Suprapubic skin (tissue), 4 donors: ENCODE measurements at places on chromosomes 1 and 21. TPM values are rescaled to one million over a fixed set of nuclear protein-coding genes. Genes with fewer than 3 reads are reported as not detected.

Gene KRTAP7-1
- 57.8 TPM for total RNA-seq

Gene PPIH
- total RNA-seq = 34.4 TPM

Gene CCDC27
- not detected for total RNA-seq

Gene AK5
- 1.1 TPM for total RNA-seq

Gene HSD3B1
- 2.9 TPM for total RNA-seq

Gene TLCD4
- 5.5 TPM for total RNA-seq

Gene KCNA10
- total RNA-seq = not detected

Gene TFF2
- total RNA-seq = not detected

GRCh38 chr1:241839369-241839979 lies 8.5 kb upstream of the EXO1 start:
- H3K4me1 ChIP-seq = no peaks in the 10 kb centered on the region
- H3K27ac ChIP-seq = no peak overlapping the region

DNA sequence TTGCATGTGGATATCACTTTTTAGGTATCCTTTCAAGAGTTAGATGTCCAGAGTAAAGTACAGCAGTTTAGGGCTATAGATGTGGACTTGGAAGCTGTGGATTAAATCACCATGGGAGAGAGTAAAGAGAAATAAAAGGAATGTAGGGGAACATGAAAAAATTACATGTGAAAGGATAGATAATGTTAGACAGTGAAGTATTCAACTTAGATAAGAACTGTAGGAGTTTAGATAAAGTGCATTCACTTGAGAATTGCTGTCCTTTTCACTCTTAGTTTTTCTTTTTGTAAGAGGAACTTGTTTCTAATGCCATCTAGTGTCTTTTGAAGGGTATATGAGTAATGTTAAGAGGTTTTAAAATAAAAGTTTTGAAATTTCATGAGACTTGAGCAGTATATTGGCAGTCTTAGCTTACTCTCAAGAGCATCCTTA lies 40.1 kb downstream of the MAST2 start:
- no peak overlapping the region for H3K4me3 ChIP-seq
- no peak overlapping the region for H3K27ac ChIP-seq
- no peaks in the 10 kb centered on the region for H3K4me1 ChIP-seq
- H3K36me3 ChIP-seq = no peaks in the 10 kb centered on the region
- no peak for DNase-seq

DNA sequence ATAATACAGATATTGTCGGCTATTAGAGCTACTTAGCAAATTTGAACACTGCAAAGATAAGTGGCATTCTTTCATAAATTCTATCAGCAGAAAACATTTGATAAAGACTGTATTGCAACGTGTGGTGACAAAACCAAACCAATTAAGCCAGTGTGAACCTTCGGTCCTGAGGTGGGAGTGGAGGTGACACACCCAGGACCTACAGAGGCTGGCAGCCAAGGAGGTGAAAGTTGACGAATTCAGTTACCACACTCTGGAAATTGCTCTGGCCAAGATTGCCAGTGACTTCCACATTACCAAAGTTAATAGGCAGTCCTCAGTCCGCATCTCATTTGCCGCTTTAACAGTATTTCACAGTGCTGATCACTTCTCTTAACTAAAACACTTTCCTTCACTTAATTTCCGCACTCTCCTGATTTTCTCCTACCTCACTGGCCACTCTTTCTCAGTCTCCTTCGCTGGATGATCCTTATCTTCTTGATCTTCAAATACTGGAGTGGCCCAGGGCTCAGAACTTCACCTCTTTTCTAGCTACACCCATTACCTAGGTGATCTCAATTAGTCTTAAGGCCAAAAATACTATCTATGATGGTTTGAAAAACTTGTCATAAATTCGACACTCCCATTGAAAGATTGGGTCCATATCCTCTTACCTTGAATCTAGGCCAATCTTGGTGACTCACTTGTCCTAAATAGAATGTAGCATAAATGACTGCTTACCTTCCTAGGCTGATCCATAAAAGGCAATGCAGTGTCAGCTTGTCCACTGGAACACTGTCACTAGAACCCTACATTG lies 5.1 kb upstream of the CDC42BPA start:
- no peaks in the 10 kb centered on the region for H3K36me3 ChIP-seq
- no peak overlapping the region for H3K4me3 ChIP-seq
- DNase-seq = no peak
- no peaks in the 10 kb centered on the region for H3K4me1 ChIP-seq
- no peak overlapping the region for H3K27ac ChIP-seq
- no peaks in the 10 kb centered on the region for H3K27me3 ChIP-seq

GRCh38 chr1:81186261-81186660 lies 614.5 kb upstream of the ADGRL2 start:
- no peak for DNase-seq
- no peaks in the 10 kb centered on the region for H3K36me3 ChIP-seq
- no peak overlapping the region for H3K27ac ChIP-seq
- peaks cover 5% of the 10 kb centered on the region for H3K4me1 ChIP-seq

DNA sequence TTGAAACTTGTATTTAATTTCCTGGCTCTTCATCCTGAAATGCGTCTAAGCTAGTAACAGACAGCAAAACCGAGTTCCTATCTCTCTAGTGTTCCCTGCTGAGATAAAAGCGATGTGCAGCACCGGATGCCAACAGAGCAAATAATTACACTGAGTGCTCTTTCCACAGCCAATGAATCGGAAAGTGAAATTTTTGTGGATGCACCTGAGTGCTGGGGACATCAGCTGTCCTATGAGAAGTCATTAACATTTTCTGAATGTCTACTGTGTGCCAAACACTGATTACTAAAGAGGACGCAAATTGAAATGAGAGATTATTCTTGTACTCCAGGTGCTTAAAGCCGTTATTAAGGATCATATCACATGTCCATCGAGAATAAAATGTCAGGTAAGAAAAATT lies 278.0 kb downstream of the RGS7 start:
- no peak for DNase-seq
- H3K4me3 ChIP-seq = no peak overlapping the region
- no peak overlapping the region for H3K27ac ChIP-seq
- no peaks in the 10 kb centered on the region for H3K36me3 ChIP-seq
- no peaks in the 10 kb centered on the region for H3K4me1 ChIP-seq
- no peaks in the 10 kb centered on the region for H3K27me3 ChIP-seq

DNA sequence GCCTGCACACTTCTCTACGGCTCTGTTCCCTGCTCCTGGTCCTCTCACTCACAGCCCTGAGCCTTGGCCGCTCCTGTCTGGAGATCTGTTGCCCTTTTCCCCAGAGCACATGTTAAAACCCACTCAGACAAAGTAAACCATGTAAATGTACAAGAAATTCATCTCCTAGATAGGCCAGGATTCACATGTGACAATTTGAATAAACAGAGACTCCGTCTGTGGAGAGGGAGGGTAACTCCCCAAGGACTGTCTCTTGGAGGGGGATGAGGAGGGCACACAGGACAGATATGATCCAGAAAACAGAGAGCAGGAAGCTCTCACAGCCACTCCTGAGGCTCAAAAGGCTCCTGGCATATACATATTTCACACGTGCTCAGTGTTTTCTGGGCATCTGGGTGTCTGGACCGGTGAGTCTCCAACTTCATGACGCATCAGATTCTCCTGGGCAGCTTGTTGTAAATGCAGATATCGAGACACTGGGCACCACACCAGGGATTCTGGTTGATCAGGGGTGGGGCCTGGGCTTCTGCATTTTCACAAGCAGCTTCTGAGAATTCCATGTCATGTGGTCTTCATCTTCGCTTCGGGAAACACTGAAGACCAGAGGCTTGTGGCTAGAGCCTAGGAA lies 6.4 kb upstream of the KAZN start:
- H3K4me1 ChIP-seq = no peaks in the 10 kb centered on the region
- H3K4me3 ChIP-seq = no peak overlapping the region
- H3K27ac ChIP-seq = no peak overlapping the region
- H3K36me3 ChIP-seq = no peaks in the 10 kb centered on the region
- H3K27me3 ChIP-seq = peaks cover 11% of the 10 kb centered on the region
- no peak for DNase-seq

GRCh38 chr1:51736702-51737101 lies 119.8 kb downstream of the OSBPL9 start:
- H3K27ac ChIP-seq = no peak overlapping the region
- no peak for DNase-seq
- H3K4me3 ChIP-seq = no peak overlapping the region
- no peaks in the 10 kb centered on the region for H3K36me3 ChIP-seq
- no peaks in the 10 kb centered on the region for H3K27me3 ChIP-seq
- H3K4me1 ChIP-seq = peaks cover 33% of the 10 kb centered on the region

- no peak for DNase-seq
- no peak overlapping the region for H3K4me3 ChIP-seq
- no peaks in the 10 kb centered on the region for H3K27me3 ChIP-seq
- H3K27ac ChIP-seq = no peak overlapping the region
- no peaks in the 10 kb centered on the region for H3K36me3 ChIP-seq
These were observed 120.3 kb upstream of the ATP1A1 start for GRCh38 chr1:116252785-116253184.

- H3K4me1 ChIP-seq = peaks cover 46% of the 10 kb centered on the region
- no peaks in the 10 kb centered on the region for H3K27me3 ChIP-seq
- DNase-seq = no peak
- no peak overlapping the region for H3K27ac ChIP-seq
- no peaks in the 10 kb centered on the region for H3K36me3 ChIP-seq
These were observed 35.2 kb upstream of the SERBP1 start for GRCh38 chr1:67465375-67465774.

DNA sequence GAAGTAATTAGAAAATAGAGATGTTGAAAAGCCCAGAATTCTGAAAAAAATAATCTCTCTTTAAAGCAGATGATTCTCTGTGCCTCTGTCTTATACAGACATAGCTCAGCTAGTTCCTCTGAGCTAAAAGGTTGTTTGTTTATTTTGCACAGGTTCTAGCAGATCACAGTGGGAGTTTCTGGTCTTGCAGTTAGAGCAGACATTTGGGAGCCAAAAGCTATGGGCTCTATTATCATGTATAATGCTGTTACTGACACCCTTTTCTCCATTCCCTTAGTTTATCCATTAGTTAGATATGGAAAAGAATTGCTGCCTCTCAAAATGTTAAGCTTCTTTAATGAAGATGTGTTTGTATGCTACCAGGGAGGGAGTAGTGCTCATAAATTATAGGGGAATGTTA lies 20.5 kb upstream of the CD55 start:
- no peak overlapping the region for H3K4me3 ChIP-seq
- H3K27me3 ChIP-seq = no peaks in the 10 kb centered on the region
- no peaks in the 10 kb centered on the region for H3K36me3 ChIP-seq
- no peak overlapping the region for H3K27ac ChIP-seq
- no peak for DNase-seq

DNA sequence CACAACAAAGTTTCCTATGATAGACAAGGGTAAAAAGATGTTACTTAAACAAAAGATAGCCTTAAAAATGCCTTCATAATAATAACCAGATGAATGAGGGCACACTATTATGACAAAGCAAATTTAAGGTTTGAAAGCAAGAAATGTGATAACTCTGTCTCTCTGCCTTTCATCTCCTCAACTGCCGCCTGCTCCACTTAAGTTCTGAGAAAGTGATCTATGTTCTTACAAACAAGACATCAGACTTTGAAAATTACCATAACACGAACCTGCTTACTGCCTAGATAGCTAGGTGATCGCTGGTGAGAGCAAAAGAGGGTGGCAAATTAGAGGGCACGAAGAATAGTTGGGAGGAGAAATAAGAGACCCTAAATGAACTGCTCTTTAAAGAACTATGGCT lies 13.2 kb downstream of the C21orf91 start:
- no peak overlapping the region for H3K27ac ChIP-seq
- DNase-seq = no peak
- H3K4me3 ChIP-seq = no peak overlapping the region

DNA sequence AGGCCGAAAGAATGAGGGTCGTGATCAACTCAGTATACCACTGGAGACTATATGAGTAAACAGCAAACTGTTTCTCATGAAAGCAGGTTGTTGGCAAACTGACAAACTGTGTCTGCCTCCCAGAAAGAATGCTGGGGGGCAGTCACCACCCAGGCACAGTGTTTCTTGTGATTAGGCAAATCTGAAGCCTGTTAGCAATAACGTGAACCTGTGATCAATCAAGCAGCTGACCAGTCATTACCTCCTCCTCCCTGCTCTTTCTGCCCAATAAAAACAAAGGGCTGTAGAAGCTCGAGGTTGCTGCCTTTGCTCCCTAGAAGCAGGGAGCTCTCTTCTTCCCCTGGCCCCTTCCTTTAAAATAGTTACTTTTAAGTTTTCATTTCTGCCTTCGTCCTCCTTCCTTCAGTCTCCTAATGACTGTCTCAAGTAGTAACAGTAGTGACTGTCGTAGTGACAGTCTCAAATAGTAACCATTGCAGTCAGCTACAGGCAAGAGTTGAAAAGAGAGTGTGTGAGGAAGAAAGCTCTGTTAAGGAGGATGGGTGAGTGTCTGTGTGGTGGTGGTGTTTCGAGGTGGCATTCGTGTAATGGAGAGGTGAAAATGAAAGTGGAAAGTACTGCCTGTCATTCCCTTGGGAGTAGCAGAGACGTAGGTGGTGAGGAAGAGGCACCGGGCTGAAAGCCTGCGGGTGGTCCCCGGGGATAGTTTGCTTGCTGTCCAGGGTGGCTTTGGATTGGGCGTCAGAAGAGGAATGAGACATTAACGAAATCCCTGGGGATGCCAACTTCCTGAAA lies 14.5 kb downstream of the HHAT start:
- H3K4me3 ChIP-seq = peak overlapping the region; percentile 36
- no peak for DNase-seq
- no peaks in the 10 kb centered on the region for H3K27me3 ChIP-seq

GRCh38 chr1:226001963-226002666 lies 3.0 kb upstream of the SDE2 start:
- peak overlapping the region; percentile 22 for H3K4me3 ChIP-seq
- peak; percentile 92 for DNase-seq
- H3K36me3 ChIP-seq = no peaks in the 10 kb centered on the region
- H3K27me3 ChIP-seq = no peaks in the 10 kb centered on the region
- peak overlapping the region; percentile 87 for H3K27ac ChIP-seq

DNA sequence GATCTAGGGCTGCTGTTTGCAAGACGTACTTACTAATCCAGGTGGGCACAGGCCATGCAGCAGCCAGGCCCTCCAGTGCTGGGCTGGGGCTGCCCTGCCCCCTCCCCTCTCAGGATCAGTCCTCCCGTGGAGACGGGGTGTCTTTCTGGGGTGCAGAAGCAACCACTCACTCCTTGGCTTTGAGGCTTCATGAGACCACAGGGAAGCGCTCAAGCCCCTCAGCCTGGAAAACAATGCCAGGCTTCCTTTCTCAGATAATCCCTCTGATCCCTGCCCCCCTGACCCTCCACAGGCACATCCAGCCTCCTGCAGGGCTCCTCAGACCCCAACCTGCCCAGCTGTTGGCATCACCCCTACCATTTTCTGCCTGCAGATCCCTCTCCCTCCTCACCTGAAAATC lies 13.9 kb upstream of the C2CD2 start:
- no peaks in the 10 kb centered on the region for H3K36me3 ChIP-seq
- H3K4me3 ChIP-seq = no peak overlapping the region
- DNase-seq = no peak
- H3K4me1 ChIP-seq = peaks cover 4% of the 10 kb centered on the region

DNA sequence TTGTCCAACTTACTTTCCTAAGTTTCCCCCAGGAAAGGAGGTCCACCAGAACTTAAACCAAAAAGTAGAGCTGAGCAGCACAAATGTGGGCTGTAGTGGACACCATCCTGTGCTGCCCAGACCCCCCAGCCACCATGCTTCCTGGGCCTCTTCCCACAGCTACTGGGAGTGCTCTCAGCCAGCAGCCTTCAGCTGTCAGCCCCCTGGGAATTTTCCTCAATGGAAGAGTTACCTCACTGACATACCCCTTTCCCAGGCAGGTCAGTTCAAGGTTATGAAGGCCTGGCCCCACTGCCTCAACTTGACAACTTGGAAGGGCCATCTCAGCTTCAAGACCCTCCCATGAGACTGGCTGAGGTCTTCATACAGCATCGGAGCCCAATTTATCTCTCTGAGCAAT lies 47.7 kb downstream of the CDCP2 start:
- H3K27me3 ChIP-seq = no peaks in the 10 kb centered on the region
- H3K27ac ChIP-seq = no peak overlapping the region
- DNase-seq = no peak
- H3K4me1 ChIP-seq = no peaks in the 10 kb centered on the region
- no peak overlapping the region for H3K4me3 ChIP-seq
